ENCODE measurements at places on chromosomes 5 and 9.

- DNase-seq, result no peak
These were observed 163.6 kb downstream of the ZDHHC21 start for GRCh38 chr9:14529629-14530028.

DNA sequence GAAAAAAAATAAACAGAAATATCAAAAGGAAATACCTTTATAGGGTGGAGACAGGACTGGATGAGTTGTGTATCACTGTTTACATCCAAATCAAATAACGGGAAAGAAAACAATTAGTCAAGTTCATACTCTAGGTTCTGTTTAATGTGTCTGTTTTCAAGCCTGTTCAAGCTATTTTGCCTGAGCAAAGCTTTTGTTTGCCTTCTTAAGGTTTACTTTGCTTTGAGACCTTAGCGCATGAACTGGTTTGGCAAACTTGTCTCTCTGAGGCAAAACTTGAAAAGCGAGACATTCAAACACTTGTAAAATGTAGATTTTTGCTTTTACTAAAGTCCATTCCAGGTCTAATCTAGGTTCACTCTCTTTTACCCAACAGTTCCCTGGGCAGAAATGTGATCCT lies 174.1 kb upstream of the RFX3 start:
- DNase-seq, result no peak

DNA sequence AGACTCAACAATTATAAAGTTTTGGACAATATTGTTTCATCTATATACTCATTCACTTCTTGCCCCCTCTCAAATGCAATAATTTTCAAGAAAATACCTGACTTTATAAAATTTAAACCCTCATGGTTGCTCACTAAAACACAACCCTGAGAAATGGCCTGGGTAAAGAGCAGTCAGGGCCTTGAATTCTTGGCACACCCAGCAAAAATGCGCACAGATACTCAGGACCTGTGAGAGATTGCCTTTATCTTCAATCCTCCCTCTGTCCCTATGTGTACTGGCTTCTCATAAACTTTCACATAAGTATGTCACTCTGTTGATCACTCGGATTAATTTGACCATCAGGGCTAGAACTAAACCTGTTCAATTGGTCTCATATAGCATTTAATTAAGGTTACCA lies 12.8 kb upstream of the ACO1 start:
- DNase-seq, result no peak

GRCh38 chr9:130110596-130111021 lies 56.9 kb downstream of the GPR107 start:
- DNase-seq, result peak; percentile 40

GRCh38 chr5:87951661-87952060 lies 317.0 kb downstream of the TMEM161B start:
- no peak for DNase-seq

GRCh38 chr5:132829742-132830435 lies 558 bp downstream of the SHROOM1 start:
- peak; percentile 58 for DNase-seq

- DNase-seq, result no peak
These were observed 314.3 kb upstream of the CHD1 start for GRCh38 chr5:99243111-99243510.

GRCh38 chr5:151810449-151810848 lies 38.7 kb downstream of the G3BP1 start:
- DNase-seq, result no peak

DNA sequence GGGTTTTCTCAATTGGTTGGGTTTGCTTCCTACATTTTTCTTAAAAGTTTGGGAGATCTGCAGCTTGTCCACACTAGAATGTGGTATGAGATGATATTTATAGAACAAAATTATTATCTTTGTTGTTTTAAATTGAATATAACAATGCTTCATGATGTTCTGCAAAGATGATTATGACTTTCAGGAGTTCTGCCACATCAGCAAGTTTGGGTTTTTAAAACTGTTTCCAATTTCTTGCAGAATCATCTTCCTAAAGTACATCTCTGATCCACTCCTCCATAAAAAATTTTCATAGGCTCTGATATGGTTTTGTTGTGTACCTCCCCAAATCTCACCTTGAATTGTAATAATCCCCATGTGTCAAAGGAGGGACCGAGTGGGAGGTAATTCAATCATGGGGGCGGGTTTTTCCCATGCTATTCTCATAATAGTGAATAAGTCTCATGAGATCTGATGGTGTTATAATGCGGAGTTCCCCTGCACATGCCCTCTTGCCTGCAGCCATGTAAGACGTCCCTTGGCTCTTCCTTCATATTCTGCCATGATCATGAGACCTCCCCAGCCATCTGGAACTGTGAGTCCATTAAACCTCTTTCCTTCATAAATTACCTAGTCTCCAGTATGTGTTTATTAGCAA lies 119.1 kb upstream of the PTGER4 start:
- no peak for DNase-seq

DNA sequence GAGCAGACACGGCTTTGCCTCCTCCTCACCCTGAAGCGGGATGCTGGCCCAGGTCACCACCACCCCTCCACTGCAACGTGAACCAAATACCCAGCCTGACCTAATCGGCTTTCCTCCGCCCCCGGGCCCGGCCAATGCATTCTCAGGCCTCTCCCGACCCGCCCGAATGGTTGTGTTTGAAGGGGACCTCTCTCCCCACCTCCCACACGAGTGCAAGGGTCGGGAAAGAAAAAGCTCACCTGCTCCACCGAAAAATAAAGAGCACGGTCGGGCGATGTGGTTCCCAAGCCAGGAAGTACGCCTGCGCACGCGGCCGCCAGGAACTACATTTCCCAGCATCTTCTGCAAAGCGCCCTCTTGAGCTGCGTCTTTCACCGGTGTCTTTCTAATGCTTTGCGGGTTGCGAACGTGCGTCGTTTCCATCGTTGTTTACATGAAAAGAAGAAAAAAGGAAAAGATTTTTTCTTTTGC lies at the start of gene ZNF883:
TSS of gene ZNF883 (minus strand) at position 282 of the 471 bp plus-strand sequence.
- peak; percentile 38 for DNase-seq

- DNase-seq, result peak; percentile 15
These were observed 15.4 kb upstream of the ZNF622 start for GRCh38 chr5:16480821-16481538.

- DNase-seq, result no peak
These were observed 216.1 kb downstream of the FSTL4 start for GRCh38 chr5:133396187-133396741.

DNA sequence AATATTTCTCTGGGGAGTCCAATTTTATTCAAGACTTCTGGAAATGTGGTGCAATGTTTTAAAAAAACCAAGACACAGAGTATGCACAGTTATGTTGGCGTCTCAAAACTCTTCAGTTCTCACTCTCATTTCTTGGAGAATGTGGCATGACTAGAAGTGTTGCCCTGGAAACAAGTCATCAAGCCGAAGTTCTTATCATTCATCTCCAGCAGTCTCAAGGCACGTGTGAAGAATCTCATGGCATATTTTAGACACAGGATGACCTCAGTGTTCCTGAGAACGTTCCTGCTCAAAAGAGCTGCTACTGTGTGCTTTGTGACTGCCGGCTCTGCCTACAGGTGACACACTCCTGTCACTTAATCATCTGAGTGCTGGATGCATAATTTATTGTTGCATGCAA lies 147.4 kb upstream of the IRX4 start:
- DNase-seq, result no peak

- DNase-seq, result peak; percentile 69
These were observed 12.3 kb upstream of the STING1 start for GRCh38 chr5:139494832-139495231.

DNA sequence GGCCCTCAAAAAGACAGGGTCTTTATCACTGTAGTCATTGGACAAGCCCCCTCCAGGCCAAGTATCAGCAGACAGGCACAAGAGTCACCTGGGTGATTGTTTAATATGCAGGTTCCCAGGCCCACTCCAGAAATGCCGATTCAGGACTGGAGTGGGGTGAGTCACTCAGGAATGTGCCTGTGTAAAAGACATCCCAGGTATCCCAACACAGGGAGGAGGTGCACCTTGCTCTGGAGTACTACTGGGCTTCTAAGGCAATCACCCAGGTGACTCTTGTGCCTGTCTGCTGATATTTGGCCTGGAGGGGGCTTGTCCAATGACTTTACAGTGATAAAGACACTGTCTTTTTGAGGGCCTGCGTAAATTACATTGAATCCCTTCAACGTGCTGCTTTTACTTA lies 40.6 kb downstream of the ACTL7B start:
- DNase-seq, result no peak

GRCh38 chr9:700365-701282 lies 140.9 kb upstream of the DMRT1 start:
- DNase-seq, result peak; percentile 60
